Stimulated activated CD4-positive, alpha-beta T cell treated with anti-CD3 and anti-CD28 coated beads, Interleukin-12 subunit alpha, Interleukin-12 subunit beta, amount 100 ng/mL, for 24 hours (primary cell): ENCODE measurements at places on chromosomes 16 and 17.

DNA sequence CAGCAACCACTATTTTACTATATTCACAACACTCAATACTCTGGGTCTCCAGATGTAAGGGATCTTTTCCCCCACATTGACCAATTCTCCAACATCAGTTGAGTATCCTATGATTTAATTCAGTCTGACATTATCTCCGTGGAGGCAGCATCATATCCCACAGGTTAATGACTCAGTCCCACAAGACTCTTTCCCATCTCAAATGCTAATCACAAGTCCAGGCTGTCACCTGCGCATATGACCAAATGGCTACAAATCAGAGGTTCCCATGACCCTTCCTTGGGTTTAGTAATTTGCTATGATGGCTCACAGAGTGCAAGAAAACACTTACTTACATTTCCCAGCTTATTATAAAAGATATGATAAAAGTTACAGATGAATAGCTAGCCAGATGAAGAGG is 18.7 kb downstream of the ACSM3 start:
- no peak for DNase-seq

- no peak for DNase-seq
Measured at GRCh38 chr17:79818026-79818758, 21.0 kb downstream of the CBX4 start.

- no peak for DNase-seq
Measured at GRCh38 chr16:1126586-1126985, 26.3 kb upstream of the CACNA1H start.

GRCh38 chr17:21004016-21004930 is 38.5 kb downstream of the USP22 start:
- DNase-seq = no peak

DNA sequence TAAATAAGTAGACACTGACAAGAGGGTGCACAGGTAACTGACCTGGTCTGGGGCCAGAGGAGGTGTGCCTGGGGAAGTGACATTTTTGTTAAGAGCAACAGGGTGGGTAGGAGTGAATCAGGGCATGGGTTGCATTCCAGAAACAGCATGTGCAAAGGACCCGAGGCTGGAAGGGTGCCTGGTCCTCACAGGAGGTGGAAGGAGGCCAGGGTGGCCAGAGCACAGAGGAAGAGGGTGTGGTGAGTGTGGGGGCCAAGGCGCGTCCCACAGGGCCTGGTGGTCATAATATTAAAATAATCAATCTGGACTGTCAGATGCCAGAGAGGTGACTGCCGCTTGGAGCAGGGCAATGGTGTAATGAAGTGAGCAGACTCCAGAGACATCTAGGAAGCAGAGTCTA is 14.3 kb downstream of the ARHGAP23 start:
- no peak for DNase-seq

DNA sequence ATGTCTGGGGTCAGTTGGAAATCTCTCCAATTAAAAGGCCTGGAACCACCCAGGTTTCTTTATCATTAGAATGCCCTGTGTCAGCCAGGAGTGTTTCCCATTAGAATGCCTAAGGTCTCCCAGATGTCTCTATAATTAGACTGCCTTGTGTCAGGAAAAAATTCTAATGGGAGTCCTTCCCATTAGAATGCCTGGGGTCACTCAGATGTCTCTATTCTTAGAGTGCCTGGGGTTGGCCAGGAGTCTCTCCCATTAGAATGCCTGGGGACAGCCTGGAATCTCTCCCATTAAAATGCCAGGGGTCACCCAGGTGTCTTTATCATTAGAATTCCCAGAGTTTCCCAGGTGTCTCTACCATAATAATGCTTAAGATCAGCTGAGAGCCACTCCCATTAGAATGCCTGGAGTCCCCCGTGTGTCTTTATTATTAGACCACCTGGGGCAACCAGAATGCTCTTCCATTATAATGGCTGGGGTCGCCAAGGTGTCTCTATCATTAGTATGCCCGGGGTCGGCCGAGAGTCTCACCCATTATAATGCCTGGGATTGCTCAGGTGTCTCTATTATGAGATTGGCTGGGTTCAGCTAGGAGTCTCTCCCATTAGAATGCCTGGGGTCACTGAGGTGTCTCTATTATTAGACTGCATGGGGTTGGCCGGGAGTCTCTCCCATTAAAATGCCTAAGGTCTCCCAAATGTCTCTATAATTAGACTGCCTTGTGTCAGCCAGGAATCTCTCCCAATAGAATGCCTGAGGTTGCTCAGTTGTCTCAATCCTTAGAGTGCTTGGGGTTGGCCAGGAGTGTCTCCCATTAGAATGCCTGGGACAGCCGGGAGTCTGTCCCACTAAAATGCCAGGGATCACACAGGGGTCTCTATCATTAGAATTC is 2254.6 kb downstream of the TP53TG3F start:
- no peak for DNase-seq

DNA sequence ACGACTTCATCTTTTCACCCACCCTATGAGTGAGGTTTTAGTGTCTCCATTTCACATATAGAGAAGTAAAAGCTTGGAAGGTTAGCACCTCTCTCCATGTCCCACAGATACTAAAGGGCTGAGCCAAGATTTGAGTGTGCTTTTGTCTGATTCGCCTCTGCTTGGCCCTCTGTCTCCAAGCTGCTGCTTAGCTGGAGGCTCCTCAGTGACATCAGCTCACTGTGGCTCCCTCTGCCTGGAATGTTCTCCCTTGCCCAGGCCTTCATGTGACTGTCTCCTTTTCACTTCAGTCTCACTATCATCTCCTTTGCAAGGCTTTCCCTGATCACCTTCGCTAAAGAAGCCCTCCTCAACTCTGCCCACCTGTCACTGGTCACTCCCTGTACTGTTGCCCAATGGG is 84.5 kb upstream of the HSBP1 start:
- no peak for DNase-seq

GRCh38 chr17:75504347-75505151 is 10.8 kb downstream of the CASKIN2 start:
- no peak for DNase-seq

- no peak for DNase-seq
Measured at GRCh38 chr17:12731839-12732238, 57.5 kb upstream of the ARHGAP44 start.

GRCh38 chr17:11182430-11182829 is 58.6 kb upstream of the SHISA6 start:
- no peak for DNase-seq

DNA sequence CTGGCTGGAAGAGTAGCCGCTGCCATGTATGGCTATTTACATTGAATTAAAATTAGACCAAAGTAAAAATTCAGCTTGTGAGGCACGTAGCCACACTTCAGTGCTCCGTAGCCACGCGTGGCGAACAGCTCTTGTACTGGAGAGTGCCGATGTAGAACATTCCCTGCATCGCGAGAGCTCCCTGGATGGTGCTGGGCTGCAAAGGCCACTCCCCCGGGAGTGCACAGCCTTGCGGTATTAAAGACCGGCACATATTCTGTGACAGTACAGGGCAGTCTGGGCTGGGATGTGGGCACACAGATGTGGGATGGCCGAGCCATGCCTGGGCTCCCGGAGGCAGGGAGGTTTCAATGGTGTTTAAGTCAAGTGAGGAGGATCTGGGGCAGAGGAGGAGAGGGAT is 102.2 kb downstream of the CMIP start:
- no peak for DNase-seq
